ENCODE measurements at places on chromosomes 16 and 17.
A peak's percentile ranks its signal among the peaks of the same experiment; 100 is the strongest.

DNA sequence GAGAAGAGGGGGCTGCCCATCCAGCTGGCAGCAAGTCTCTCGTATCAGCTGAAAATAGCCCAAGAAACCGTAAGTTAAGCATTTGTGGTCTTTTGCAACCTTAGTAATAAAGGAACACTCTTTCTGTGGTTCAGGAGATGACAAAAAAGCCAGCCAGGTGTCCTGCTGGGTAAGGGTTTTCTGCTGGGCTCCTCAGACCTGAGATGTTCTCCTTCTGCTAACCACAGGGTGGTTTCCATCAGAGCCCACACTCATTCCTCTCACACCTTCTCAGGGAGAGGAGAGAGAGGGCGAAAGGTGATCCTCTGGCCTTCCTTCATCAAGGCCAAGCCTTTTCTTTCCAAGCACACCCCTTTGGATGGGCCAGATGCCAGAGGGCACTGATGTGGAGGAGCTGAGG is 70.7 kb downstream of the TEX14 start:
- no peaks in the 10 kb centered on the region for H3K4me1 ChIP-seq
- H3K27me3 ChIP-seq = no peaks in the 10 kb centered on the region
- no peak overlapping the region for H3K27ac ChIP-seq
- H3K36me3 ChIP-seq = no peaks in the 10 kb centered on the region

- H3K27ac ChIP-seq = no peak overlapping the region
- H3K36me3 ChIP-seq = no peaks in the 10 kb centered on the region
- no peaks in the 10 kb centered on the region for H3K4me1 ChIP-seq
- DNase-seq = no peak
- no peak overlapping the region for H3K4me3 ChIP-seq
Measured at GRCh38 chr17:41474863-41475262, 6.1 kb downstream of the KRT35 start.

- peaks cover 11% of the 10 kb centered on the region for H3K36me3 ChIP-seq
- no peak overlapping the region for H3K27ac ChIP-seq
- H3K27me3 ChIP-seq = no peaks in the 10 kb centered on the region
- H3K4me1 ChIP-seq = peaks cover 73% of the 10 kb centered on the region
- no peak overlapping the region for H3K4me3 ChIP-seq
- DNase-seq = no peak
Measured at GRCh38 chr16:28208131-28208530, 3.6 kb downstream of the XPO6 start.

GRCh38 chr16:57069635-57070370 is 22.6 kb upstream of the CPNE2 start:
- H3K36me3 ChIP-seq = no peaks in the 10 kb centered on the region
- no peaks in the 10 kb centered on the region for H3K4me1 ChIP-seq
- H3K4me3 ChIP-seq = no peak overlapping the region
- no peak for DNase-seq

- H3K27ac ChIP-seq = no peak overlapping the region
- no peak overlapping the region for H3K4me3 ChIP-seq
- peaks cover 10% of the 10 kb centered on the region for H3K4me1 ChIP-seq
- no peaks in the 10 kb centered on the region for H3K27me3 ChIP-seq
- H3K36me3 ChIP-seq = peaks cover 100% of the 10 kb centered on the region
Measured at GRCh38 chr16:4461250-4462085, 13.0 kb downstream of the NMRAL1 start.

DNA sequence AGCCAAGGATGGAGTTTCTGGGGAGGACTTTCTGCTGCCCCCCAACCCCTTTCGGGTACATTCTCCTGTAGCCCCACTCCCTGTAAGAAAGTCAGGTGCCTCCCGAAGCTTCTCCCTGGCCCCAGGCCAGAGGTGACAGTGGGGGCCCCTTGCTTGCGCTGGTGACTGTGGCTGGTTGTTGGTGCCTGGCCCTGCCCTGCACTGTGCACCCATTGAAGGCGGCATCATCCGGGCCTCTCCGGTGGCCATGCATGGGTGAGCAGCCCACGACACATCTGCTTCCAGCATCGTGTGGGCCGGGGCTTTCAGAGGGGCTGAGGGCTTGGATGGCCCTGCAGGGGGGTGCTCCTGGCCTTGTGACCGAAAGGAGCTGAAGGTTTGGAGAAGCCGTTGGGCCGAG is 297.0 kb downstream of the SEC14L1 start:
- peak overlapping the region; percentile 63 for H3K27ac ChIP-seq
- DNase-seq = no peak
- no peaks in the 10 kb centered on the region for H3K27me3 ChIP-seq
- no peak overlapping the region for H3K4me3 ChIP-seq
- H3K36me3 ChIP-seq = no peaks in the 10 kb centered on the region

- H3K4me1 ChIP-seq = no peaks in the 10 kb centered on the region
- H3K4me3 ChIP-seq = no peak overlapping the region
- no peak for DNase-seq
- H3K36me3 ChIP-seq = no peaks in the 10 kb centered on the region
- H3K27ac ChIP-seq = no peak overlapping the region
Measured at GRCh38 chr16:49499869-49500610, 126.4 kb downstream of the C16orf78 start.

DNA sequence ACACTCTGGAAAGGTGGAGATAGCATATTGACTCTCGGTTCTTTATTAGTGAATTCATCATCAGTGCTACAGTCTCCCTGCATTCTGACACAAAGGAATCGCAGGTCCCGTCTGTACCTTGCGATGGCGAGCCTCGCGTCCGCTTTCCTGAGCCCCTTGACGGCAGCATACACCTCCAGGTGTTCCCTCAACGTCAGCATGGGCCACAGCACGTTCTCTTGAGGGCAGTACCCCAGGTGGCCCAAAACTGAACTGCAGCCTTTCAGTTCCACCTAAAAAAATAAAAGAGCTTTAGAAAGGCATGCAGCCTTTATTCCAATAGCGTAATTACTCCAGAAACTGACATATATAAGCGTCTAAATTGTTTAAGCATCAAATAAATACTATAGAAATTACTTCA is 24.2 kb upstream of the ABCA9 start:
- H3K27me3 ChIP-seq = no peaks in the 10 kb centered on the region
- DNase-seq = no peak
- H3K27ac ChIP-seq = no peak overlapping the region
- H3K4me3 ChIP-seq = no peak overlapping the region

DNA sequence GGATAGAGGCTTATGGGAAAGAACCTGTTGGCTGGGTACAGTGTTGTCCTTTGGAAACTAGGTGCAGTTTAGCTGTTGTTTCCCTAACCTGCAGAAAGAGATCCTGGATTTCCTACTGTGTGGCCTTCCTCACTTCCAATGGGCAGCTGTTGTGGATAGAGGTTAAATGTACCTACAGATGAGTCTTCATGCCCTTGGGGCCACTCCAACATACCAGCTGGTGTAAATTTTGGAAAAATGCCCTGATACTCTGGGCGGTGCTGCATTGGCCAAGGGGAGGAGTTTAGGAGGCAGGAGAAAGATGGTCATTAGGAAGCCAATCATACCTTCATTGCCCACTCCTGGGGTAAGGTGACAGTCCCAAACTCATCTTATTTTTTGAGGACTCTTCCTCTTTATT is 70.2 kb downstream of the SNX11 start:
- no peak overlapping the region for H3K27ac ChIP-seq
- no peak overlapping the region for H3K4me3 ChIP-seq
- H3K36me3 ChIP-seq = no peaks in the 10 kb centered on the region
- H3K4me1 ChIP-seq = no peaks in the 10 kb centered on the region

DNA sequence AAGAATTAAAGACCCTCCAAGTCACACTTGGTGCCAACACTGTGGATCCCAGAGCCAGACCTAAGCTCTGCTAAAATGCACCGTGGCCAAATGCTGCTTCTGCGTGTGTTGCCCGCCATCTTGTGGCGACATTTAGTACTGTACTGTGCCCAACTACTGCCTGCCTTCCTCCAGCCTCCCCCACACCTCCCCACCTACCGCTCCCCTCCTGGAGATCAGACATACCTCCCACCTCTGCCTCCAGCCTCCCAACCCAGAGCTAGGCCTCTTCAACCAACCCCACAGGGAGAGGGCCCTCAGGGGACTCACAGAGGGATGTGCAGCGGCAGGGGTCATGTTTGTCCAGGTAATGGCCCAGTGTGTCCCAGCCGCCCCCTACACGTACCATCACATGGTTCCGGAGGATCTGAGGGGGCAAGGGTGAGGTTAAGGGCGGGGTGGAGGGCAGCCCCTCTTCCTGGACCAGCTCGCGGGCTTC is 5.5 kb downstream of the GAS2L2 start:
- no peak overlapping the region for H3K4me3 ChIP-seq
- DNase-seq = no peak
- no peaks in the 10 kb centered on the region for H3K36me3 ChIP-seq
- H3K27me3 ChIP-seq = peaks cover 9% of the 10 kb centered on the region

GRCh38 chr17:57980522-57980921 is 7.5 kb downstream of the VEZF1 start:
- H3K36me3 ChIP-seq = peaks cover 90% of the 10 kb centered on the region
- DNase-seq = no peak
- H3K4me3 ChIP-seq = no peak overlapping the region
- peaks cover 6% of the 10 kb centered on the region for H3K4me1 ChIP-seq
- H3K27ac ChIP-seq = no peak overlapping the region
- no peaks in the 10 kb centered on the region for H3K27me3 ChIP-seq

DNA sequence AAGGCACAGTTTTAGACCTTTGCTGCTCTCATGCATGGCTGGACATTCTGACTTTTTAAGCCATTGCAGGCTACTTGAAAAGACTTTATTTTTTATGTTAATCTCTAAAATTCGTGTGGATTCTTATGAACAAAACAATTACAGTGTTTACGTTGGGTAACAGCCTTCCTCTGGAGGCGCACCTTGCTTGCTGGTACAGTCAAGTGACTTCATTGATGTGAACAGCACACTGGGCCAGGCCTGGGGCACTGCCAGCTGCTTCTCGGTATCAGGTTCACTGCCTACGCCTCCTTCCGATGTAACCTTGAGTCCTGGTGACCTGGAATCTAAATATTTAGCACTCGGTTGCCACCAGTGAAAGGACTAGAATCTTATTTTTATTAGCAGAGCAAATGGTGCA is 27.8 kb downstream of the MARCHF10 start:
- no peak overlapping the region for H3K4me3 ChIP-seq
- no peak overlapping the region for H3K27ac ChIP-seq
- H3K4me1 ChIP-seq = peaks cover 27% of the 10 kb centered on the region
- no peak for DNase-seq
